ENCODE measurements at places on chromosomes 6 and 20. TPM values are rescaled to one million over a fixed set of nuclear protein-coding genes. Genes with fewer than 3 reads are reported as not detected.

Gene CD109
- total RNA-seq: 15.4 TPM

Gene ACOT13
- total RNA-seq: 6.8 TPM

Gene BCAS4
- 4.9 TPM for total RNA-seq

Gene RNF144B
- 118 TPM for total RNA-seq
